ENCODE measurements at places on chromosomes 7 and 10.

- no peak for DNase-seq
Measured at GRCh38 chr7:106807474-106807873, 57.6 kb upstream of the PIK3CG start.

GRCh38 chr7:11261470-11261869, 287.8 kb downstream of the PHF14 start:
- no peak for DNase-seq

DNA sequence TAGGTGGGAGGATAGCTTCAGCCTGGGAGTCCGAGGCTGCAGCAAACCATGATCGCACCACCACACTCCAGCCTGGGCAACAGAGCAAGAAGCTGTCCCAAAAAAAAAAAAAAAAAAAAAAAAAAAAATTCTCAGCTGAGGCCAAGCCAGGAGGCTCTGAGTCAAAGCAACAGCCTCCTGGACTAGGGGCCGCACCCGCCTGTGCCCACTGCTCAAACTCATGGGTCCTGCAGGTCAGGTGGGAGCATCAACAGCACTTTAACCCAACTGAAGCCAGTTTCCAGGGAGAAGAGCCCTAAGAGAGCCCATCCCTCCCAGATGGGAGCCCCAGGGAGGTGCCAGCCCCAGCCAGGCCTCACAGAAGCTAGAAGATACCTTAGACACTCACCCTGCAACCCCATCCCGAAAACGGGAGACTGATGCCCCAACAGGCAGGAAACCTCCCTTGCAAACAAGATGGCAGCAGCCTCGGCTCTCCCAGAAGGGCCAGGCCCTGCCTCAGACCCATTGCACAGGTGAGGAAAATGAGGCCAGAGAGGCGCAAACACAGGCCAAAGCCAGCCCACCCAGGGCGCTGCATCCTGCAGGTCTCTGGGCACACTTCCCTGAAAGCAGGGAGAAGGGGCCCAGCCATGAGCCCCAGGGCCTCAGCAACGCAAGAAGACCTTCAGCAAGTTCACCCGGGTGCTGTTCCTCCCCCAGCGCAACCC, 11.0 kb downstream of the PDGFA start:
- no peak for DNase-seq

- no peak for DNase-seq
Measured at GRCh38 chr10:81984428-81984827, 109.4 kb downstream of the NRG3 start.

DNA sequence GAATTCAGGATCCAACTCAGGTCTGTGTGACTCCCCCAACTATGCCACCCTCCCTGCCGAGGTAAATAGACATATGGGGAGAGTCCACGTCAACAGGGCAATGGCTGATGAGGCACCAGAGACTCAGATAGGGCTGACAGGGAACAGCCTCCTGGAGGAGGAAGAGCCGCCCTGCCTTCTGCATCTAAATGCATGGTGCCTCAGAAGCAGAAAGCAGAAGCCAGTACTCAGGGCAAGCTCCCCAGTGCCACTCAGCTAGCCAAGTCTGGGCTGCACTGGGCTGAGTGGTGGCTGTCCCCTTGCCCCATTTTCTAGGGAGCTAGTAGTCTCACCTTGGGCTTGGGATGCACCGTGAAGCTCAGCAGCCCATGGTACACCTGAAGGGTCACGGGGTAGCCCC, 11.0 kb downstream of the RRP12 start:
- DNase-seq, result no peak

DNA sequence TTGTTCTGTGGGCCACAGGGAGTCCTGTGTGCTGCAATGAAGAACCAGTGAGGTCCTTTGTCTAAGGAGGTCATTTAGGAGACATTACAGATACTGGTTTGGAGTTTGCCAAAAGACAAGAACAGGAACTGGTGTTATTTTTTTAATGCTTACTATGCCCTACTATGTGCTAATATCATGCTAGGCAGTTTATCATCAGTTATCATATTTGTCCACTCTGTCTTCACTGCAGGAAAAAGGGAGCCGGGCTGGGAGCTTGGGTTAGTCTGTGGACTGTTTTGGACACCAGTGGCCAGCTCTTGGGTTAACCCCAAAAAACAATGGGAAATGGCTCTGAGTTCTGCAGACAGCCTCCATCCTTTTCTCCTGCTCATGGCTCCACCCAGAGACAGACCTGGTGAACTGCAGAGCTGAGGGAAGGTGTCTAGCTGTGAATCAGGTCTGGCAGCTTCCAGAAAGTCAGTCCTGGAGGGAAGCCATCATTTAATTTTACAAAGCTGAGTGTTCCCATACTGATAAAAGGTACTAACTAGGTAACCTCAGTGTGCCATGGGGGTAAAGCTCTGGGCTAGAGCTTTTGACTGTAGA, 101.2 kb upstream of the ZNF746 start:
- DNase-seq, result peak; percentile 53

DNA sequence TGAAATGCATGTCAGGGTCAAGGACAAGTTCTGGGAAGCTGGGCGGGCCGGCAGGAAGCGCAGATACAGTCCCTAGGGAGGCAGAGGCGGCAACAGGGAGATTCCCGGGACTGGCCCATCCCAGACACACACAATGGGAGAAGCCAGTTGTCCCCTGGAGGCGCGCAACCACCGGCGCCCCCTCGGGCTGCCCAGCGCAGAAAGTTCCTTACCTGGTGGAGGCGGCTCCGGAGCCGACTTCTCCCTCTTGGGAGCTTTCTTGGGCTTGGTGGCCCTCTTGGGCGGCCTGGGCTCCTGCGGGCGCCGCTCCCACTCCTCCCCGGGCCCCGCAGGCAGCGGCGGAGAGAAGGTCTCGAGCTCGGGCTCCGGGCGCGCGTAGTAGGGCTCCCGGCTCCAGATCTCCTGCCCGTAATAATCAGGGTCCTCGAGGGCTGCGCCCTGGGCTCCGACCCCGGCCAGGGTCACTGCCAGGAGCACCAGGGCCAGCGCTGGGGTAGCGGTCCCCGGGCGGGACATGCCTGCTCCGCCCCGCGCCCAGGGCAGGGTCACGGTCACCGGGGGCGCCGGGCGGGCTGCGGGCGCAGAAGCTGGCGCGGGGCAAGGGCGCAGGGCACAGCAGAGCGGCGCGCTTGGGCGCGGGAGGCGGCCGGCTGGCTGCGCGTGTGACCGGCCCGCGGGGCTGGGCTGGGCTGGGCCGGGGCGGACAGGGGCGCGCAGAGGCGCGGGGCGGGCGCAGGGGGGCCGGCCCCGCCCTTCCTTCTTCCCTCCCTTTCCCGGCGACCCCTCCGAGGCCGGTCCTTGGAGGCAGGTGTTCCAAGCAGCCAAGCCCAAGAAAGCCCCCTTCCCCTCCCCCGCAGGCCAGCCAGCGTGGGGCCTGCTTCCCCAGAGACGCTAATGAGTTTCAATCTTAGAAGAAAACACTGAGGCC, at the start of gene CPXM2:
Gene CPXM2 (minus strand): TSS at position 664 of the 928 bp plus-strand sequence. CDS start 148 bp downstream, at position 516.
- DNase-seq, result no peak

GRCh38 chr10:124012583-124012982, 80.8 kb downstream of the CHST15 start:
- DNase-seq, result no peak

- DNase-seq, result no peak
Measured at GRCh38 chr7:123600876-123601275, 745 bp upstream of the ASB15 start.

DNA sequence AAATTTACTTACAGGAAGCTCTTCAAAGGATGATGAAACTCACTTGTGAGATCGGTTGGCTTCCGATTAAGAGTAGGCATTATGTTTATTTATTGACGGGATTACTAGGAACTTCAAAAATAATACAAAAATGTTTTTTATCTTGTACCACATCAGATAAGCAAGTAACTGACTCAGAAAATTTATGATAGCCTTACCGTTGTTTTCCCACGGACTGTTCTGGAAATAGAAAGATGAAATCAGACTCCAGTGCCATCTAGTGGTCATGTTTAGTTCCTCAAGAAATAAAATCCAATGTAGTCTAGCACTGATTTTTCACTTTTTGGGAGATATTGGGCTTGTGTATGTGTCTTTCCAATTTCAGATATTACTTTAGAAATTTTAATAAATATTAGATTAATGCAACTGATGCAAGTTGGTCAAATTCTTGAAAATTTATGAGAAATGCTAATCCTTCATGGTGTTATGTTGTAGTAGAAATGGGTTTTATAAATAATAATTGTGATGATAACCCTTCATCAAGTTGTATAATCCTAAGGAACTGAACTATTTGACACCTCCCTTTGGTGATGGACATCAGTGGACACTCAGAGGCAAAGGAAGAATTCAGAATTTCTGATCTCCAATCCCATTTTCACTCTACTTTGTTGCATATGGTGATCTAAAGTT, 168.8 kb downstream of the TMEM26 start:
- peak; percentile 57 for DNase-seq

DNA sequence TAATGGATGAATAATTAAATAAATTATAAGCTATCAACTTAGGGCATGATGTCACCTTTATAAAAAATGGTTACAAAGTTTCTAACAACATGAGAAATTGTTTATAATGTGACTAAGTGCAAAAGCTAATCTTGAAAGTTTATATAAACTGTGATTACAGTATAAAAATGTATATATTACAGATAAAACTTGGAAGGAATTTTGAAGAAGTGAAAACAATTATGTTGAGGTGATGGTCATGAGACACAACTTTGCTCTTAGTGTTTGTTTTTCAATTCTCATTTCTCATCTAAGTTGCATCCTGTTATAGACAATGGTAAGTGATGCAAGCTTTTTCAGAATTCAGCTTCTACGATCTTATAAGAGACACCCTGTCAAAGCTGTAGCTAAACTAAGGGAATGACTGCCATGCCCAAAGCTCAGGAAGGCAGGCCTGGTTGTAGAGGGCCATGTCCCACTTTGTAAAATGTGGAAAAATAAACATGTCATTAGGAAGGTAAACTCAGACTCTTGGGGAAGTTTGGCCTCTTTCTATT, 23.9 kb downstream of the MACC1 start:
- no peak for DNase-seq

- DNase-seq, result no peak
Measured at GRCh38 chr7:140440593-140440992, 36.7 kb downstream of the RAB19 start.

DNA sequence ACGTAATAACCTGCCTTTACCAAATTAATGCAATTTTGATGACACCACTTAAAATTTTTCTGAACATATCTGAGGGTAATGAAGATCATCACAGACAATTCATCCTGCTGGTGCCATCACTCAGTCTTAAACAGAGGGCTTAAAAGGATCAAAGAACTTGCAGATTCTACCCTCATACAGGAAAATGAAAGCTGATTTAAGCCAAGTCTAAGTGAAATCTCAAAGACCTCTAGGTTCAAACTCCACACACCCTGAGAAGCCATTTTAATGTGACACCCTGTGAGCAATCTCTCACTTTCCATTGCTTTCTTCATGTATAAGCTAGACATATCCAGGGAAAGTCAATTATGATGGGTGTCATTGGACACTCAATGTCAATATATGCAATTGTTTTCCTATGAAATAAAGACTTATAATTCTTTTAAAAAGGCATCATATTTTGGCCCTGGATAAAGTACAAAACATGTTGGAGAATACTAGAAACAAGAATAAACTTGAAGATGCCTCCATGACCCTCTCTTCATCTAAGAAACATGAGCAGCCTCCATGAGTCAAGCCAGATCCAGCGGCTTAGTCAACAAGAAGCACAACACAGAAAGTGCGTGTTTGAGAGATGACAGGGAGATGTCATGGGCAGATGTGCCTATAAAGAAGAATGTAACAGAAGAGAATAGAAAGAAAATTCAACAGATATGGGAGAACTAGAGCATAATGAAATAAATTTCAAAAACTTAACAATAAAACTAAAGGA, 291.9 kb downstream of the PARD3 start:
- DNase-seq, result no peak

DNA sequence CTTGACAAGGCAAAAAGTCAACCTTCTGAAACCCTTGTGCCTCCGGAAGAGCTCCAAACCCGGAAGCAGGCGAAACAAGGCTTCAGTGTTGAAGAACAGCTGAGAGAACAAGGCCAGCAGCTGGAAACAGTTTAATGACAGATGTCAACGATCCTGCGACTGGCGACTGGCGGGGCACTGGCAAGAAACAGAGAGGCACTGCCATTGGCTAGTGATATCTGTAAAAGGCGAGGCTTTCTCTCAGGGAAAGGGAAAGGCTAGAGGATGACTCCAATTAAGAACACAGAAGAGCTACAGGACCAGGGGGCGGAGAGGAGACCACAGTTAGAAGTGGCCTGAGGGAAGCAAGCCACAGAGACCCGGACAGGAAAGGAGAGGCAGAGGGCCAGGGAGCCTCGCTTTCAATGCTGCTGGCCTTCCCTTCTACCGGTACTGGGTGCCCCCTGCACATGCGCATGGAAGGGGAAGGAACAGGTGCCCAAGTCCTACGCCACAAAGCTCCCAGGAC, 19.4 kb downstream of the ITGB1 start:
- no peak for DNase-seq

GRCh38 chr10:78889536-78890063, 179.2 kb upstream of the ZMIZ1 start:
- DNase-seq, result no peak

GRCh38 chr7:154975984-154976383, 26.9 kb downstream of the PAXIP1 start:
- peak; percentile 13 for DNase-seq
